ENCODE measurements at places on chromosomes 13 and 19.

DNA sequence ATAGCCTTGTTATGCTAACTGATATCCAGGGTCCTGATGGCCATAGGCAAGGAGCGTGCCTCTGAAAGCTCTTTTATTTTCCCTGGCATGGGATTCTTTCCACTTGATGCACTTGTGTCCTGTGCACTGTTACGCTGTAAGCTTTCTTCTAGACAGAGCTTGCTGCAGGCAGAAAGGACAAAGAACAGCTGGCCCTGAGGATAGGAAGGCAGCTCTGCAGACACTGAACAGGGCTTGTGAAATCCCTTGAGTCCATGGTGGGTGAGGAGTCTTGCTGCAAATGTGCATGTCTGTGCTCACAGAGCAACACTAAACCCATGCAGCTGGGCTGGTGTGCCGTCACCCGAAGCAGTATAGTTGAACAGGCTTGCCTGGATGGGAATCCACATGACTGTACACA lies 126.6 kb downstream of the AKAP11 start:
- no peak for DNase-seq

DNA sequence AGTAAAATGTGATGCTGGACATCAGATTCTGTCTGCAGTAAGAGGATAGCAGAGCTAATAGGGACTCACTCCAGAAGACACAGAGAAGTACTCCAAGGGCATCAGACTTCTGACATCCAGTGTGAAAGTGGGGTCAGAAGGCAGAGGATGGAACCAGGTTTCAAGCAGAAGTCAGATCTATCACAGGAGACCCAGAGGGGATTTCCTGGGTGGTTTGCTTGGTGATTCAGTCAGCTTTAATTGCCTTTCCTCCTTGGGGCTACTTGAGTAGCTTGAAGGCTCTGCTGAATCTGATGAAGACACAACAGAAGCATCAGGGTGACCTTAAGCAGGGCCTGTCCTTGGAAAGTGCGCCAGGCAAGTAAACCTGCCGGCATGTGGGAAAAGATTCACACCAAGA lies 300.6 kb downstream of the COG6 start:
- no peak for DNase-seq

DNA sequence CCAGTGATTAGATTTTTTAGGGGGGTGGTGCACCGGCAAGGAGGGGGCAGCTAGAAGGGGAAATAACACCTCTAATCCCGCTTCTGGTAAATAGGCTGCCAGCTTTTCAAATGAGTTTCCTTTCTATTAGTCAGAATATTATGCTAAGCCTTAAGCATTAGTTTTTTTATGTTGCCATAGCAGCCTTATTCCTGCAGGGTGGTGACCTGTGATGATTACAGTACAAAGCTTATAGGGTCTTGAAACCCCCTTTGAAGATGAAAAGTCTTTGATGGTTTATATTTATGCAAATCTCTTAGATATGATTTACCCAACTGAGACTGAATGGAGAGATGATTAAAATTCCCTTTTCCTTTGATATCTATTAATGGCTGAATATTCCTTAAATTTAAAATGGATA lies 109.8 kb downstream of the ZIC5 start:
- DNase-seq: no peak

GRCh38 chr19:30011051-30011578 lies 69.1 kb downstream of the URI1 start:
- DNase-seq: no peak

DNA sequence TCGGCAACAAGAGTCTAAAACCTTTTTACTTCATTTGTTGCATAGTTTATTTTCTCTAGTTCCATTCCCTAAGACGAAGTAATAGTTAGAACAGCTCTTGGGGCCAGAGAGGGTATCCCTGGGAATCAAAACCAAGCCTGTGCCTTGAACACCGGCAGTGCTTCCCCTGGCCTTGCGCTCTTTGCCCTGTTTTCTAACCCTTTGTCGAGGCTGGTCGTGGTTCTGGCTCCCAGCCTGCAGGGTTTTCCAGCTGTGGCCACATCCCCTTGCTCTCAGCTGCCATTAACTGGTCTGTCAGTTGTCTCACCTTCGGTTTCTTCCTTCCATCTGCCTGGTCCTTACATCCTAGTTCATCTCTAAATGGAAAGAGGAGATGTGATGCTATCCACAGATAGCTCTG lies 61.0 kb downstream of the HSPH1 start:
- DNase-seq: no peak

GRCh38 chr13:39641645-39642044 lies 13.8 kb upstream of the COG6 start:
- DNase-seq: no peak

Measured in BJ (cell line).